ENCODE measurements at places on chromosomes 1 and 21. TPM values are rescaled to one million over a fixed set of nuclear protein-coding genes. Genes with fewer than 3 reads are reported as not detected.
A peak's percentile ranks its signal among the peaks of the same experiment; 100 is the strongest.

DNA sequence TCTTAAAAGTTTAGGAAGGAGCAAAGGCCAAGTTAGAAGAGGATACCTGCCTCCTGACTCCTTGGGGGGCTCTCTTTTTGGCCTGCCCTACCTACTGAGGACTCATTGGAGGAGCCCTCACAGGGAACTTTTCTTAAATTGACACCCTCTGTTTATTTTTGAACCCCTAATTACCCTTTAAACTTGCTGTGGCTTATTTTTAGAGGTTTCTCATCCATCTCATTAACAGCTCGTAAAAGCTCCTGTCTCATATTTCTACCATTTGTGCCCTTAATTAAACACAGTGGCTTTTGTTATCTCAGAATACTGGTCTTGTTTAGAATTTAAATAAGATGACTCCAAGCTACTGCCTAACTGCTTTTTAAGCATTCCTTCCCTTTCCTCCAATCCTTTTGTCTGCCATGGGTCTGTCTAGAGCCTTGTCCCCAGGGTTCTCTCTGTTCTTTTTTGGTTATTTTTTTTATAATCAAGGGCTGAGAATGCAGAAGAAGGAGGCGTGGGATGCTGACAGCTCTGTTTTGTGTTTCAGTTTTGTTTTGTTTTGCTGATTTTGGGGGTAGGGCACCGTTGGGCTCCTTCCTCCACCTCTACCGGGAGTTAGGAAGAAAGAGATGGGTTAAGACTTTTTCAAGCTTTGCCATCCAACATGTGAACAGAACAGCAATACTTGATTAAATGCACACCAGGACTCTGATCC is 78.0 kb downstream of the SYT6 start:
- H3K27ac ChIP-seq = no peak overlapping the region
- H3K27me3 ChIP-seq = peaks cover 2% of the 10 kb centered on the region
- no peaks in the 10 kb centered on the region for H3K36me3 ChIP-seq
- no peak for DNase-seq
- no peaks in the 10 kb centered on the region for H3K4me1 ChIP-seq

DNA sequence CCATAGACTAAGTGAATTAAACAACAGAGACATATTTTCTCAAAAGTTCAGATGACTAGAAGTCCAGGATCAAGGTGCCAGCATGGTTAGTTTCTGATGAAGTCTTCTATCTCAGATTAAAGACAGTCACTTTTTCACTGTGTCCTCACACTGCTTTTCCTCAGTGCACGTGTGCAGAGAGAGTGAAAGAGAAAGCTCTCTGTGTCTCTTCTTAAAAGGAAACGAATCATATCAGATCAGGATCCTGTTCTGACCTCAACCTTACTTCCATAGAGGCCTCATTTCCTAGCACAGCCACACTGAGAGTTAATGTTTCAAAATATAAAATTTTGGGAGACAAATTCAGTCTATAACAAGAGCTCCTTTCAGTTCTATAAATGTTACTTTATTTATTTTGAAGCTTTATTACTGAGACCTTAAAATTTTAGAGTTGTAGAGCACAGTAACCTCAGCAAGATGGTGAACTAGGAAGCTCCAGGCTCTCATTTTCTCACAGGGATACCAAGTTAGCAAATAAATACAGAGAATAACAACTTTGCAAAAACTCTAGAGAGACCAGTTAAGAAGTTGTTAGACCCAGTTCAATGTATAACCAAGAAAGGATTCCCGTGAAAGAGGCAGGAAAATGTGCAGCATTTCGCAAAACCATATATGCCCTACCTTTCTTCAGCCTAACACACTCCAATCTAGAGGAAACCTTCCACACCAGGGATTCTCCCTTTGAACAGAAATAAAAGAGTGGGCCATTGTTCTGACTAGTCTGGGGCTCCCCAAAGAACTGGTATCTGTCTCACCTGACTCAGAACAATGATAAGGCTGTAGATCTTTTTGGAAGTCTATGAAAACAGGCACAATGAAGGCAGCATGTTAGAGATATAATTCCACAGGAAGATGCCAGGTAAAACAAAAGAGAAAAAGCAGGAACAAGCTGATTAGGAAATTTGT is 372.2 kb downstream of the MRPL39 start:
- no peak overlapping the region for H3K4me3 ChIP-seq
- H3K27me3 ChIP-seq = no peaks in the 10 kb centered on the region
- H3K36me3 ChIP-seq = no peaks in the 10 kb centered on the region
- no peak overlapping the region for H3K27ac ChIP-seq
- DNase-seq = no peak
- H3K4me1 ChIP-seq = no peaks in the 10 kb centered on the region

DNA sequence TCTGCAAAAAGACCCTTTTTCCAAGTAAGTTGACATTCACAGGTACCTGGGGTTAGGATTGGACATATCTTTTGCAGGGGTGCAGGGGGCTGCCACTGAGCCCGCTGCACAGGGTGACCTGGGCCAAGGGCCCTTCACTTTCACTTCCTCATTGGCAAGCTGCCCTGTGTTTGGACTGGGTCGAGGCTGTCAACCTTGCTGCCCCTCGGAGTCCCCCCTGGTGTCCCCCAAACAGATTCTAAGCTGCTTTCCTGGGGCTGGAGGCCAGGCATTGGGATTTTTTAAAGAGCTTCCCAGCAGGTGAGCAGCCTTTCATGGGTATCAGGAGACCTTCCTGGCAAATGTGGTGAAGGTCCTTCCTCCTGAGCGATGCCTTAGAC is 7.9 kb upstream of the UMODL1 start:
- H3K4me1 ChIP-seq = no peaks in the 10 kb centered on the region
- H3K27ac ChIP-seq = no peak overlapping the region
- DNase-seq = no peak
- no peak overlapping the region for H3K4me3 ChIP-seq
- no peaks in the 10 kb centered on the region for H3K36me3 ChIP-seq

- peak; percentile 61 for DNase-seq
- no peaks in the 10 kb centered on the region for H3K27me3 ChIP-seq
- H3K4me1 ChIP-seq = peaks cover 15% of the 10 kb centered on the region
- H3K36me3 ChIP-seq = no peaks in the 10 kb centered on the region
Observed at GRCh38 chr1:23393706-23394105, 24.1 kb upstream of the ZNF436 start.

- DNase-seq = no peak
- H3K27me3 ChIP-seq = no peaks in the 10 kb centered on the region
Observed at GRCh38 chr1:211641044-211641800, 34.2 kb downstream of the NEK2 start.

GRCh38 chr1:27588256-27589232 is 15.4 kb downstream of the AHDC1 start:
- no peak overlapping the region for H3K4me3 ChIP-seq
- H3K27ac ChIP-seq = no peak overlapping the region
- H3K36me3 ChIP-seq = peaks cover 6% of the 10 kb centered on the region
- no peaks in the 10 kb centered on the region for H3K27me3 ChIP-seq
- DNase-seq = no peak

- H3K27ac ChIP-seq = peak overlapping the region; percentile 62
- H3K27me3 ChIP-seq = no peaks in the 10 kb centered on the region
- H3K36me3 ChIP-seq = peaks cover 8% of the 10 kb centered on the region
- H3K4me1 ChIP-seq = peaks cover 6% of the 10 kb centered on the region
Observed at GRCh38 chr1:161226320-161226711, 456 bp downstream of the TOMM40L start.

GRCh38 chr1:44798481-44799365 is 1.5 kb upstream of the PLK3 start:
- peaks cover 17% of the 10 kb centered on the region for H3K36me3 ChIP-seq
- no peak for DNase-seq
- H3K4me1 ChIP-seq = peaks cover 17% of the 10 kb centered on the region
- no peak overlapping the region for H3K27ac ChIP-seq

DNA sequence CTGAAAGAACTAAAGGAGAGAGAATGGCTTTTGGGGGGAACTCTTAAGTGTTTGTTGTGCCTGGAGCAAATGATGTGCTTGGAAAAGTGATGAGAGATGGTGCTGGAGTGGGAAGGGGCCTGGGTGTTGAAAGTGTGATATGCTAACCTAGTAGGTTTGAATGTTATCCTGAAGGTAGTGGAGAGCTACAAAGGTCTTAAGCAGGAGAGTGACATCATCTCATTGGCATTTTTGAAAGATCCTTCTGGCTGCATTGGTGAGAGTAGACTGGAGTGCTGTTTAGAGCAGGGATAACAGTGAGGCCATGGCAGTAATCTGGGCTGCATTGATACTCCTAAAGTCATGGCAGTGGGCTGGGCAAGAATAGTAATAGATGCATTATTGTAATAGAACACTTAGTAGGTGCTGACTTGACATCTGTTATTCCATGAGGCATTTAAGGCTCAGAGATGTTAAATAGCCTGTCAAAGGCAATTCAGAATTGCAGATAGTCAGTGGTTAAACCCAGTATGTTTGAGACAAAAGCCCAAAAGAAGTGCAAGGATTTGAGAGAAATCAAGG is 44.5 kb downstream of the MDM4 start:
- peak; percentile 71 for DNase-seq
- H3K36me3 ChIP-seq = no peaks in the 10 kb centered on the region
- no peaks in the 10 kb centered on the region for H3K27me3 ChIP-seq
- H3K27ac ChIP-seq = no peak overlapping the region

GRCh38 chr1:7474786-7475502 is 296.2 kb upstream of the VAMP3 start:
- H3K27me3 ChIP-seq = no peaks in the 10 kb centered on the region
- H3K36me3 ChIP-seq = no peaks in the 10 kb centered on the region
- no peak overlapping the region for H3K4me3 ChIP-seq

DNA sequence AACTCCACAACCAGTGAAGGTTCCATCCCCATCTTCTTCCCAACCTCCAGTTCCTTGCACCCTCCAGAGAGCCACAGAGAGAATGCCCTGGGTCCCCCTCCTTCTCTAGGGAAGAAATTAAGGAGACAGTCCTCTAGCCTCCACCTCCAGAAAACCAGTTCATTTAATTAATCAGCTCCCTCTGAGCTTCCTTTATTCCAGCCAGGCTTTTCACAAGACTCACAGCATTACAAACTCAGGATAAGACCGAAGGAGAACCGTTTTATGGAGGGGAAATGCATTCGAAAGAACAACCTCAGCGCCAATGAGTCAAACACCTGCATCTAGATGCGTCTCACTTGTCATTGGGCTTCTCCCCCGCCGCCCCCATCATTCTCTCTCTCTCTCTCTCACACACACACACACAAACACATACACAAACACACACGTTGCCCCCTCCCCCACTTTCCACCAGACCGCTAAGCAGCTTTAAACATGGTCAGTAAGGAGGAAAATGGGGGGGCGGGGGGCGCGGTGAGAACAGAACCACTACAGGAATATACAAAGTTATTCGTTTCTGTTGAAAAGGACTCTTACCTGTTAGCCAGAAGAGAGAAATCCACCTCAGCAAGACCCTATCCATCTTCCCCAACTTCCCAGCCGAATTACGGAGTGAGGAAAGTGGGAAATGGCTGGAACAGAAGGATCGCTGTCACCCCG is 544 bp downstream of the ILDR2 start:
- H3K4me1 ChIP-seq = no peaks in the 10 kb centered on the region
- no peaks in the 10 kb centered on the region for H3K36me3 ChIP-seq
- no peak overlapping the region for H3K27ac ChIP-seq
- peak overlapping the region; percentile 43 for H3K4me3 ChIP-seq
- DNase-seq = no peak
- peaks cover 18% of the 10 kb centered on the region for H3K27me3 ChIP-seq

- DNase-seq = peak; percentile 97
- no peaks in the 10 kb centered on the region for H3K36me3 ChIP-seq
- H3K27ac ChIP-seq = no peak overlapping the region
- H3K4me1 ChIP-seq = no peaks in the 10 kb centered on the region
- H3K4me3 ChIP-seq = no peak overlapping the region
Observed at GRCh38 chr1:241990040-241990439, 8.9 kb downstream of the MAP1LC3C start.

GRCh38 chr1:22880174-22880601 is 92.5 kb downstream of the LACTBL1 start:
- no peak overlapping the region for H3K4me3 ChIP-seq
- no peak overlapping the region for H3K27ac ChIP-seq
- DNase-seq = no peak
- H3K4me1 ChIP-seq = no peaks in the 10 kb centered on the region

GRCh38 chr1:162367772-162368171 is 8.9 kb downstream of the SPATA46 start:
- H3K4me3 ChIP-seq = no peak overlapping the region
- DNase-seq = no peak
- H3K27ac ChIP-seq = no peak overlapping the region
- H3K27me3 ChIP-seq = peaks cover 2% of the 10 kb centered on the region
- H3K36me3 ChIP-seq = no peaks in the 10 kb centered on the region
- H3K4me1 ChIP-seq = no peaks in the 10 kb centered on the region

- H3K4me3 ChIP-seq = no peak overlapping the region
- no peaks in the 10 kb centered on the region for H3K36me3 ChIP-seq
- no peaks in the 10 kb centered on the region for H3K27me3 ChIP-seq
- H3K4me1 ChIP-seq = peaks cover 21% of the 10 kb centered on the region
- DNase-seq = peak; percentile 98
Observed at GRCh38 chr1:198492872-198493271, 47.6 kb downstream of the ATP6V1G3 start.

DNA sequence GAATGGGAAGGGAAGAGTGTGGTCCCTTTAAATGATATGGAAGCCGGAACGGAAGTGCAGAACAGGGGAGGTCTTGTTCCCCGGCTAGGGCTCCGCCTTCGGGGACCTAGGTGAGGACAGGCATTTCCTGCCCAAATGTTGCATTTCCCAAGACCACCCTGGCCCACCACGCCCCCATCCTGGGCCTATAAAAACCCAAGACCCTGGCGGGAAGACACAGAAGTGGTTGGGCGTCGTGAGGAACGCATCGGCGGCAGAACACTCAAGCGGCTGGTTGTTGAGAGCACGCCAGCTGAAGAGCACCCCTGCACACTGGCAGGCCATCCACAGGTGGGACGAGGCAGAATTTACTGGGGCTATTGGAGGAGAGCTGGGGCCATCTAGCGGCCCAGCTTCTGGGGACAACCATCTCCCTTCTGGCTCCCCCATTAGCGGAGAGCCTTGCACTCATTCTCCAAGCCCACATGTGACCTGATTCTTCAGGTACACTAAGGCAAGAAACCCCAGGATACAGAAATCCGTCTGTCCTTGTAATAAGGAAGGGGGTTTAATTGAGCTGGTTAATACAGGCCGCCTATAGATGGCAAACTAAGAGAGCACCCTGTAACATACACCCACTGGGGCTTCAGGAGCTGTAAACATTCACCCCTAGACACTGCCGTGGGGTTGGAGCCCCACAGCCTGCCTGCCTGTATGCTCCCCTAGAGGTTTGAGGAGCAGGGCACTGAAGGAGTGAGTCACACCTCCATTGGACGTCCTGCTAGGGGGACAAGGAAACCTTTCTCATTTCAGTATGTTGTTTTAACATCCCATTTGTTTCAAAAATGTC is 1327.9 kb downstream of the BRINP3 start:
- no peak overlapping the region for H3K27ac ChIP-seq
- H3K27me3 ChIP-seq = no peaks in the 10 kb centered on the region
- no peak for DNase-seq
- H3K36me3 ChIP-seq = no peaks in the 10 kb centered on the region

DNA sequence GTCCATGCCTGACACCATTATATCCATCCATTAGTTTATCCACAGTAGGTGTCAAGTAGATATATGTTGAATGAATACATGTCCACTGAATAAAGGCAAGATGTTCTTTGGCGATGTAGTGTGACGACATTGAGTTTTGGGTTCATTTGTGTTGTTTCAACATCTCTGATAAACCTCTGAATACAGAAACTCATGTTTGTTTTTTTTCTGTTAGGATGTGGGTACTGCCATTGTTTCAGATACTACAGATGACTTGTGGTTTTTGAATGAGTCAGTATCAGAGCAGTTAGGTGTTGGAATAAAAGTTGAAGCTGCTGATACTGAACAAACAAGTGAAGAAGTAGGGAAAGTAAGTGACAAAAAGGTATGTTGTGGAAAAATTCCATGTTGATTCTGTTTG is 28.1 kb downstream of the MDM4 start:
- H3K27ac ChIP-seq = no peak overlapping the region
- peaks cover 14% of the 10 kb centered on the region for H3K36me3 ChIP-seq
- no peaks in the 10 kb centered on the region for H3K4me1 ChIP-seq
- peak; percentile 34 for DNase-seq

The SPATA45 gene
- not detected for polyA plus RNA-seq

The HTR6 gene
- polyA plus RNA-seq = not detected

The RIPPLY3 gene
- 0.03 TPM for polyA plus RNA-seq

Data from fibroblast of lung (primary cell).